Fibroblast of lung (primary cell): ENCODE measurements at places on chromosomes 4 and X. TPM values are rescaled to one million over a fixed set of nuclear protein-coding genes. Genes with fewer than 3 reads are reported as not detected.
A peak's percentile ranks its signal among the peaks of the same experiment; 100 is the strongest.

- DNase-seq: peak; percentile 39
Measured at GRCh38 chr4:177480795-177481194, 38.6 kb upstream of the AGA start.

- no peak for DNase-seq
Measured at GRCh38 chrX:78517124-78517523, 142.0 kb downstream of the RTL3 start.

- no peak for DNase-seq
Measured at GRCh38 chrX:94057385-94057784, 383.4 kb downstream of the FAM133A start.

Gene RIBC1
- total RNA-seq: 0.77 and 1.3 TPM in 2 replicates

Gene SH3RF1
- total RNA-seq: 10.5 and 13.0 TPM in 2 replicates
